ENCODE measurements at places on chromosomes 4 and X.

- no peak for DNase-seq
Observed at GRCh38 chr4:52711272-52711671, 40.0 kb downstream of the ERVMER34-1 start.

- DNase-seq: no peak
Observed at GRCh38 chr4:96352051-96352517, 512.2 kb downstream of the PDHA2 start.

- DNase-seq: no peak
Observed at GRCh38 chr4:83782591-83782990, 246.7 kb downstream of the GPAT3 start.

GRCh38 chr4:21083413-21083812, 383.2 kb downstream of the PACRGL start:
- DNase-seq: no peak

DNA sequence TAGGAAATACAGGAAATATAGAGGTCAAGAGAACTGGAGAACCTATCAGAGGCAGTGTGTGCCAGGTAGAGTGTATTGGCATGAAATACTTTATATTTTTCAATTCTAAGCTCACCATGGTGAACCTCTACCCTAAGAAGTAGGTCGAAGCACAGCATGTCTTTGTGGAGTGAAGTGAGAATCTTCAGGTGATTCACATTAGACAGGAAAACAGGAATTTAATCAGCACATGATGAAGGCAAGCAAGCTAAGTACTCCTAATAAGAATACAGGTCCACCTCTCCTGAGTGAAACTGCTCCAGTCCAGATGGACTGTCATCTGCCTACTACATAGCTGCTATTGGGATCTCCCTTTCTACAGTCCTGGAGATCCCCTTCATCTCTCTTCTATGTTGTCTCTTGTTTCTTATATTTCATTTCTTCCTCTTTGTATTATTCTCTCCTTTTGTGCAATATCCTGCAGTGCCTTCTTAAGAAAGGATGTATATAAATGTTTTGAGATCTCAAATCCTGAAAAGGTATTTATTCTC, 159.0 kb downstream of the LRBA start:
- DNase-seq: no peak

GRCh38 chr4:54800831-54801530, 143.2 kb downstream of the KIT start:
- no peak for DNase-seq

GRCh38 chrX:151155234-151155633, 21.1 kb upstream of the GPR50 start:
- no peak for DNase-seq

DNA sequence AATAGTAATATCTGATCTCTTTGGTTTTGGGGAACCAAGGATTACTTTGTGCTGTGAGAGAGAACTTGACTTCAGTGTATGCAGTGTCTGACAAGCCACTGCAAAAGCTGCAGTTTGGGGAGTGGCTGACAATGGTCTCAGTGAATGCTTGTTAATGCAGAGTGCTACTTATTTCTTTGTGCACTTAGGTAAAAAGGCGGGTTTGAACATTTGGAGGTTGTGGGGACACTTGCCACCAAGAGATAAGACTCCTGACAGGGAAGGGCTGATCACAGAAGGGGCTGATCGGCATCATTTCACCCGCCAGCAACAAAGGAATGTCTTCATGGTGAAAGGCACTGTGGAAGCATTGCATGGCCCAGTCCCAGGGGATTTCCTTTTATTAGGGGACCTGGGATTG, 28.6 kb upstream of the USP46 start:
- no peak for DNase-seq

DNA sequence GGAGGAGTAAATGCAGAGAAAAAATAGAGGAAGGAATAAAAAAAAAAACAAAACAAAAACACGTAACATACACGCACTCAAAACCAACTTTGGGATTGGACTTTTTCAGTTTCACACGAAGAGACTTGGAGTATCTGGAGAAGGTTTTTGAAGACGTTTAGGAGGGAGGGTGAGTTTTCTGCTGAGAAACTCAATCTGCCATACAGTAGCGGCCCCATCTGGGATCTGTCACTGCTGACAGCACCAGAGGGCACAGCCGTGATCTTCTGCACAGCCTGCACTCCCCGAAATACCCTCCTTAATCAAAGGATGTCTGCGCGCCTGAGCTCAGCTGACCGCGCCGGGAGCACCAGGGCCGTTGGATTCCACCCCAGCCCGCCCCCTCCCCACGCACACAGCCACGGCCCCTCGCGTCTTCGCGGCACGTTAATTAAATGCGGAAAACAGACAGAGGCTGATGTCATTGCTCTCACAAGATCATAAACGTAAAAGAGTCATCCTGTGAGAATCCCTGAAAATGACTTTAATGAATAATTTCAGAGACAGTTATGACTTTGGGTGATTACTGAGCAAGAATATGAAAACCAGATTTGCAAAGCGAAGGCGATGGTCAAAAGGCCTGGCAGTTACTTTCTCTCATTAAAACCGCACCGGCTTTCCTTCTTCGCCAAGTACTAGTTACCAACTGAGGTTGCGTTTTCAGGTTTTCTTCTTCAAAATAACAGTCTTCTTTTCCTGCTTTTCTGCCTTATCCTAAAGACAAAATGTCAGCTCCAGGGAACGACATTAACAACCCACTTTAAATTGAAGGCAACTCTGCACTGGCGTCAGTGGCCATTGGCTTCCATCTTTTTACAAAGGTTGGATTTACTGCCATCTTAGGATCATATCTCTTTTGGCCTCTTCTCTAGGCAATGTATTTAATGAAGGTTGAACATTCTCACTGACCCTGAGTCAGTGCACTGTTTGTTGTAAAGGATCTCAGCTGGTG, 10.6 kb downstream of the HAND2 start:
- no peak for DNase-seq

DNA sequence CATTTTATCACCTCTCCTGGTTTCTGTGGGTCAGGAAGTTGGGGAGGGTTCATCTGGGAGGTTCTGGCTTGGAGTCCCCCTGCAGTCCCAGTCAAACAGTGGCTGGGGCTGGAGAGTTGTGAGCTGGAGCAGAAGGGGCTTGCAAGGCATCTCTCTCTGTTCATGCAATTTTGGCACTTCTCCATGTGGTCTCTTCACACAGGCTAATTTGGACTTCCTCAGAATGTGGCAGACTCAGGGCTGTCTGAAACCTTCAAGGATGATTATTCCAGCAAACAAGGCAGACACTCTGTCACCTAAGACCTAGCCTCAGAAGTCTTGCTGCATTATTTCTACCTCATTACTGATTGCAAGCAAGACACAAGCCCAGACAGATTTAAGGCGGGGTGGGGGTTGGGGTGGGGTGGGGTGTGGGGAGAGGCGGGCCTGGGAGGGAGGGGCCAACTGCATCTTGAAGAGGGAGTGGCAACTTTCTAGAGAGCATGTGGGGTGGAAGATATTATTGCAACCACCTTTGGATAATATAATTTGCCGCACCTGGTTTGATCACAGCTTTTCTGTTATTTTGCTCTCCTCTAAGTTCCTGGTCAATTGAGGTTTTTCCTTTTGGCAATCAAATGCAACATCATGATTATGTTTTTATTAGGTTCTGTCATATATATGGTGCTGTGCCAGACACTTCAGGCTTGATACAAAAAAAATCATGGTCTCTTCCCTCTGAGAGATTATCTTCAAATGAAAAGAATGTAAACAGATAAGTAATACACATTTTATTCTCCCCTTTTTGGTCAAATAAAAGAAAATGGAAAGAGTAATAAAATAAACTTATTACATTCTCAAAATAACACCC, 799.5 kb downstream of the RPA4 start:
- DNase-seq: no peak

DNA sequence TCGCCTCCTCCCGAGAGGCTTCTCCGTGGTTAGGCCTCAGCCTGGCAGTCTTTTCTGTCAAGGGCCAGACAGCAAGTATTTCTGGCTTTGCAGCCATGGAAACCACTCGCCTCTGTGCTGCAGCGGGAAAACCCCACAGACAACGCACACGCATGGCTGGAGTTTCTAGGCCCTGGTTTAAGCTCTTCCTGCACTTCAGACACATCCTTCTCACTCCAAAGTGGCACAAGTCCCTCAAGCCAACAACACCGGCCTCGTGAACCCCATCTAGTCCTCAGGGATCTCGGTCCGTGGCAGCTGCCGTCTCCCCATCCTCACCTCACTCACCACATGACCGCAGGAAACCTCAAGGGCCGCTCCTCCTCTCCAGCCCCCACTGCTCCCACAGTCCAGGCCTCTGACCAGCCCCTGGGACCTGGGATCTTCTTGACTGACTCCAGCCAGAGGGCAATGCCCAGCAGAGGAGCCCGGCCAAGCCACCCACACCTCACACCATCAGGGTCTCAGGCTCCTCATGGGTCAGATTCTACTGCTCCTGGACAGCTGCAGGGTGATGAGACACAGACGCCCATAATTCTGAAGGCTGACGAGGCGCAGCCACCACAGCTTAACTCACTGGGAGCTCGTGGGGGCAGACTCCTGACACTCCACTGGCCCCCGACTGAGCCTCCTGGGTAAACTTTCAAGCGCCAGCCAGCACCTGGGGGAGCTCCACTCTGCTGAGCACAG, 21.7 kb downstream of the LETM1 start:
- DNase-seq: no peak

DNA sequence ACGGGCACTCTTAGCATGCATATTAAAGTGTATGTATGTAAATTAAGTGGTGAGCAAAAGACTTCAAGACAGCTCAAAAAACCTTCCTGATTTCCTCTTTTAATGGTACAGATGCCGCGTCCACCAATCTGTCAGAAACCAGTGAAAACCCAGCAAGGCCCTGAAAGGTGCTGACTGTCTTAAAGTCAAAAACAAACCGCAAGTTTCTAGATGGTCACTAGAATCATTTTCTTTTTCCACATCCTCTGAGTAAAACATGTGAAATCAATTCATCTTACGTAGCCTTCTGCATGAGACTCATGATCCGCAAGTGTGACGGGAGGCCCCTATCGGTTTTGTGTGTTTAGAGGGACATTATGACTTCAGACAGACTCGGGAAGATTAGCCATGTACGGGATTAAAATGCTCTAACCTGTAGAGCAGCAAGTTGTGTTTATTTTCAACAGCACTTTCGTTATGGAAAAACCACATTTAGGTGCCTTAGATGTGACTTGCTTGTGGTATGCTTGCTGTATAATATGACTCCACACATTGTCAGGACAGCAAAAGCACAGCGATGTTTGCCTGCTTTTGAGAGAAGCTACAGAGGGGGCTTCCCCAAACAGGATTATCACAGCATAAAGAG, 88.2 kb upstream of the STS start:
- no peak for DNase-seq

- no peak for DNase-seq
Observed at GRCh38 chr4:76210452-76210851, 3.2 kb downstream of the SCARB2 start.

GRCh38 chr4:25993395-25994185, 79.6 kb downstream of the SMIM20 start:
- no peak for DNase-seq

DNA sequence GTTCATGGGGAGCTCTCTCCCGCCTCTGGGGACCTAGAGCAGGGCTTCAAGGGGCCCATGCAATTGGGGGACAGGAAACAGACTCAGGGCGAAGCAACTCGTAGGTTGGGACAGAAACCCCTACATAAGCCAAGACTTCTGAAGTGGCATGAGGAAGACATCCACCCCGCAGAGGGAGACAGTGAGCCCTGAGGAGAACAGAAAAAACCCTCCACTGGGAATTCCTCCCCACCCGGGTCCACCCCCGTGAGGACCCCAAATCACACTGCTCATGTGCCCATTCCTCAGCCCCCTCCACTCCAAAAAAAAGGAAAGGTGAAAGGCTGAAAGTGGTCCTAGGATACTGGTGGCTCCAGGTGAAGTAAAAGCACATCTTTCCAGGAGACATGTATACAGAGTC, 74.0 kb downstream of the CPZ start:
- no peak for DNase-seq

GRCh38 chrX:30787012-30787411, 102.0 kb downstream of the TAB3 start:
- no peak for DNase-seq

GRCh38 chr4:42927946-42928345, 35.4 kb downstream of the GRXCR1 start:
- DNase-seq: no peak

DNA sequence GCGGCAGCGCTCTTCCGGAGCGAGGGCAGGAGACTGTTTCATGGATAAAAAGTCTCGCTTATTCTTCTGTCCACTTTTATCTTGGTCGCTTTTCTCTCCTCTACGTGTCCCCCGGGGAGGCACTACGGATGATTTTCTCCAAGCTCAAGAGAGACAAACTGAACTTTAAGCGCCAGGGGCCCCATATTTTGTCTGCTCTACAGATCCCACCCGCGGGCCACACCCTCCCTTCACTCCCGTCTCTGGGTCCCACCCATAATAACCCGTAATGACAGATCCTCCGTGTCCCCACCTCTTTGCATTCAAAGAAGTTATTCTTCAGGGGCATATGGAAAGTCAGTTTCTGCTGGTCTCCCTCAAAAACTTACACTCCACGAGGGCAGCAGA, at the start of gene CORIN:
TSS of gene CORIN (minus strand) at position 160 of the 387 bp plus-strand sequence. CDS start at position 42, 118 bp downstream.
- DNase-seq: no peak

DNA sequence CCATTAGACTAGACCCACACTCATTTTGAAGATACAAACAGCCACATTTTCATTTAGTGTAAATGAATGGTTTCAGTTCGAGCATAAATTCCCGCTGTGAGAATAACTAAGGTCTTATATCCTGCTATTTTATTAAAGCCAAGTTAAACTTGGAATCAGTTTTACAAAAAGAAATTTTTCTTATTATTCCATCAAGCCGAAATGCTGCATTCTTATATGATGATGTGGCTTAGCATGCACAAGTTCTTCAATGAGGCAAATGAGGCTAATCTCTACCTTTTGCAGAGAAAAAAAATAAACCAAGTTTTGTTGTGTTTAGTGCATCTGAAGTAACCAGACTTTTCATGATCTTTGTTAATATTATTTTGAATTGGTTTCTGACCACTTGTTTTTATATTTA, 953.9 kb upstream of the PCDH10 start:
- no peak for DNase-seq

GRCh38 chr4:54146139-54146538, 46.2 kb downstream of the GSX2 start:
- DNase-seq: no peak

DNA sequence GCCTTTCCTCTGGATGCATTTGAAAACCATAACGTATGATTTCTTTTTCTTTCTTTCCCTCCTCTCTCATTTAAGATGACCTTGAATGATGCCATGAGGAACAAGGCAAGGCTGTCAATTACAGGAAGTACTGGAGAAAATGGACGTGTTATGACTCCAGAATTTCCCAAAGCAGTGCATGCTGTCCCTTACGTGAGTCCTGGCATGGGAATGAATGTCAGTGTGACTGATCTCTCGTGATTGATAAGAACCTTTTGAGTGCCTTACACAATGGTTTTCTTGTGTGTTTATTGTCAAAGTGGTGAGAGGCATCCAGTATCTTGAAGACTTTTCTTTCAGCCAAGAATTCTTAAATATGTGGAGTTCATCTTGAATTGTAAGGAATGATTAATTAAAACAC, 142.8 kb downstream of the GRIA2 start:
- no peak for DNase-seq
